ENCODE measurements at places on chromosomes 6 and 20.

- no peak for DNase-seq
These were observed 21.2 kb downstream of the TRIM15 start for GRCh38 chr6:30184417-30185031.

DNA sequence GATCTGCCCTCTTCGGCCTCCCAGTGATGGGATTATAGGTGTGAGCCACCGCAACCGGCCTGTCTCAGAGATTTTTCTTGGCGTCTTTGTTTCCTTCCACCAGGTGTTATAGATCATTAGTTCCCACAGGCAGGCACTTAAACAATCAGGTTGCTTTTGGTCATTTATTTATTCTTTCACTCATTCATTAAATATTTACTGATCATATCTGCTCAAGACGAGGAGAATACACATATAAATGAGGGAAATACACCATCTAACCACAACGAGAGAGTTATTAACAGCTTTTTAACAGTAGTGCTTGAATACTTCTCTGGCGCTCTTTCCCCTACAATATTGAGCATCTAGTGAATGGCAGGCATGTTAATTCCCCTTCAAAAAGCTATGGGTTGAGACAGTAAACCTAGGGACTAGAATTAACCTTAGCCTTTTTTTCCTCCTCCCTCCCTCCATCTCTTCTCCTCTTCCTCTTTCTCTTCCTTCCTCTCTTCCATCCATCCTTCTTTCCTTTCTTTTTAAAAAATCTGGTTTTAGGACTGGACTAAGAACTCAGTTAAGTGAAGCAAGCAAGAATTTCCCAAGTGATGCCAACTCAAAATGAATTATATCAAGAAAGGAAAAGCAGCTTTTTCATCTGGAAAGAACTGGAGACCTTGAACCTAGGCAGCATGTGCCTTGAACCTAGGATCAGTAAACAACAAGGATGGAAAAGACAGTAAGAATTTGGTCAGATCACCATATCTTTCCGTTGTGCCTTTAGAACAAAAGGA is 41.1 kb upstream of the RFPL4B start:
- DNase-seq = no peak

GRCh38 chr6:12457094-12457493 is 166.9 kb downstream of the EDN1 start:
- no peak for DNase-seq

GRCh38 chr6:135231469-135231844 is 50.3 kb downstream of the MYB start:
- DNase-seq = no peak

- DNase-seq = no peak
These were observed 46.9 kb upstream of the TRERF1 start for GRCh38 chr6:42498473-42499128.

DNA sequence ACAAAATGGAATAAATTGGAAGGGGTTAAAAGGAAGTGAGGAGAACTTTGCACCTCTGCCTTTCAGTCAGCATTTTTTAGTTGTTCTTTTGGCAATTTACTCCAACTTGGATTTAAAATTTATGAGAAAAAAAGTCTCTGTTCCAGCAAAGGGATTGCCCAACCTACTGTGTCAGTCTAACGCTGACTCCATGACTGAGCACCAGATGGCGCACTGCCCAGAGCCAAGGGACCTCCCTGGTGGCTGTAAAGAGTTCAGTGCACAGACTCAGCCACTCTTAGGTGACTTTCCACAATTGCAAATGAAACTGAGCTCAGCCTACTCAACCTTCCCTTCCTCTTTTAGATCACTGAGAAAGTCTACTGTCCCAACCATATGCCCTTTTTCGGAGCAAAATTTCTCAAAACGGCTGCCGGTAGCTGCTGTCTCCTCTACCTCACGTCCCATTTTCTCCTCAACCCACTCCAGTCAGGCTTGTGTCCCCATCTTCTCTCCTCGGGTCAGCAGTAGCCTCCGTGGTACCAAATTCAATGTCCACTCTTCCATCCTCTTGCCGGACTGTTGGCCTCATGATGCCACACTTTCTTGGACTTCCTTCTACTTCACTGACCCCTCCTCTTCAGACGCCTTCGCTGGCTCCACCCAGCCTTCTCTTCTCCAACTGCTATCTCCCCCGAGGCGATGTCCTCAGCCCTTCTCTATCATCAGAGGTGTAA is 38.7 kb downstream of the GSTA2 start:
- DNase-seq = peak; percentile 43

DNA sequence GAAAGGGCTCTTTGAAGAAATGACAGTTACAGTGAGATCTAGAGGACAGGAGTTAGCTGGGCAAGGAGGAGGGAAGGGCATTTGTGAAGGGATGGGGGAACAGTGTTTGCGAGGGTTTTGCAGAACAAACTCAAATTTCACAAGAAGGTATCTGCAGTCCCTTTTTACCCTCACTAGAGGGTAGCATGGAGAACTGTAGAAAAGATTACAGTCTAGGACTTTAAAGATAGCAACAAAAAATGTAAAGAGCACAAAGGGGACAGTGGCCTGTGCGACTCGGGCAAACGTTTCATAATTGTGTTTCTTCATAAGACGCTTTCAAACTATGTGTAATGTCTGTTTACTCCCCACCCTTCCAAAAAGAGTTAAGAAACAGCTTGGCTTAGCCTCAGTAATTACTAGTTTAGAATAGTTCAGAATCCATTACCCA is 21.2 kb upstream of the ASXL1 start:
- DNase-seq = peak; percentile 32

- DNase-seq = no peak
These were observed 147.9 kb upstream of the SHLD1 start for GRCh38 chr20:5602346-5602745.

- no peak for DNase-seq
These were observed 176.6 kb upstream of the RAB32 start for GRCh38 chr6:146367061-146367460.

GRCh38 chr6:33375143-33375671 is 16.4 kb upstream of the KIFC1 start:
- peak; percentile 55 for DNase-seq

Measured in brain (organoid and tissue), 16 donors.